ENCODE measurements at places on chromosomes 4 and X.

DNA sequence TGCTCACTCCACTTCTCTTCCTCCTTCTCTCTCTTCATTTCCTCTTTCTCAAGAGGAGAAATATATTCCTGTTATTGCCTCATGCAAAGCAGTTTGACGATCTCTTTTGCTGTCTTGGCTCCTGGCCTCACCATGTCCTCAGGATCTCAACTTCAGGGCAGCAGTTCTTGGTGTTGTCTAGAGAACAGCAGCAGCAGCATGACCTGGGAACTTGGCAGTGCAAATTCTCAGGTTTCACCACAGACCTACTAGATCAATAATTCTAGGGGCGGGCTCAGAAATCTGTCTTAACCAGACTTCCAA is 193.4 kb upstream of the EDNRA start:
- peak; percentile 66 for DNase-seq

- no peak for DNase-seq
Observed at GRCh38 chrX:41666251-41666650, 22.5 kb upstream of the GPR34 start.

GRCh38 chrX:131987252-131987651 is 35.9 kb upstream of the STK26 start:
- no peak for DNase-seq

DNA sequence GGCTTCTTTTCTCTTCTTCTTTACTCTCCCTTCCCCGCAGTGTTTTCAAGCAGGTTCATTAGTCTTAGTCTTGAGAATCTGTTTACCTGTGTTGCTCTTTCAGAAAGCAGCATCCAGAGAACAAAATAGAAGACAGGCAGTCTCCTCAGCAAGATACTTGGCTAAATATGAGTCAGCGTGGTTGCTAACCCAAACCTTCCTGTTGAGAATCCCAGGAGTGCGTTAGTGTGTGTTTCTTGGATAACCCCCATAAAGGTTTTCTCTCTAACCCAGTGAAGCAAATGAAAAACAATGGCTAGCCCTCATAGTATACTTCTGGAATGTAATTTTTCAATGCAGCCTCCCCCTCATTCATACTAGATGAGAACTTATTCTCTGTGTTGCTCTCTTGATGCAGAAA is 41.1 kb downstream of the BMPR1B start:
- peak; percentile 22 for DNase-seq

DNA sequence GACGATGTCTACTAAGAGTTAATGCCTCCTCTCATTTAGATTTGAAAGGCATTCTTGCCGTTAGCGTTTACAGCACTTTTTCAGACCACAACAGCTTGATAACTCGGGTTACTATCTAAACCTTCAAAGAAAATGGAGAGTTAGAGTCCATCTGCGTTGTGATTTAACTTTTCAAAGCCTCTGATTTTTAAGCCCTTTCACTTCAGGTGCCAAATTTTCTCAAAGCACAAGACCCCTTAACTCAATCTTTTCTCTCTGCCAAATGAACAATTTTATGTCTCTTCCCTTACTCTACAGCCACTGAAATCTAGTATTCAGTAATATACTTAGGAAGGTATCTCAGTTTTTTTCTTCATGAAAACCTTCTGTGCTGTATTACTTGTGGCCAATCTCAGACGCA is 310.5 kb downstream of the TENM3 start:
- DNase-seq, result no peak

DNA sequence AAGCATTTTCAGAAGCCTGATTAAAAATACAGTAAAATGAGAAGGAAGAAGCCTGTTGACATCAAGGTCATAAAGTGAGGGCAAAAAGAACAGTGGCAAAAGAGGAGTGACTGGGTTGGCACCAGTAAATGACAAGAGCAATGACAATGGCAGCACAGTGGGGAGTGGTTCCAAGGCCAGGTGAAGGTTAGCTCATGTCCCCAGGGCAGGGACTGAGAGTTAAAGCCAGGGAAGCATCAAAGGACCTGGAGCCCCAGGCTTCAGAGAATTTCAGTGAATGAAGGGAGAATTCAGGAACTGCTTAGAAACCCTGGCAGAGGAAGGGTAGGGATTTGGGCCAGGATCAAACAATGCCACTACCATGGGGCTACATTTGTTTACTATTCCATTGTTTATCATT is 8.8 kb upstream of the PIGA start:
- no peak for DNase-seq

DNA sequence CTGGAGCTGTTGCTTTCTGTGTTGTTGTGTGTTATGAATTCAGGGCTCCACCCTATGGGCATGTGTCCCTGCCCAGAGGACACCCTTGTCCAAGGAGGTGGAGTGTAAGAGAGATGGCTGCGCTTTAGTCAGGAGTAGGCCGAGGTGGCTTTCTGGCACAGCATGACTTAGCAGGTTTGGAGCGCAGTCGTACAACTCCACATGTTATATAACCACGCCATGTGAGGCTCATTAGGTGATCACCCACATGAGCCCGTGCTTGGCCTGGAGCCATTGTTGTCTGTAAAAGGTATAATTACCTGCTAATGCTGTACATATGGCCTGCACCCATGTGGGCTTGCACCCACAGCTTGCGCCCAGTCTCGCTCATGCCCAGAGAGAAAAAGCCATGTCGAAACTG is 15.8 kb upstream of the ANAPC4 start:
- DNase-seq, result no peak

DNA sequence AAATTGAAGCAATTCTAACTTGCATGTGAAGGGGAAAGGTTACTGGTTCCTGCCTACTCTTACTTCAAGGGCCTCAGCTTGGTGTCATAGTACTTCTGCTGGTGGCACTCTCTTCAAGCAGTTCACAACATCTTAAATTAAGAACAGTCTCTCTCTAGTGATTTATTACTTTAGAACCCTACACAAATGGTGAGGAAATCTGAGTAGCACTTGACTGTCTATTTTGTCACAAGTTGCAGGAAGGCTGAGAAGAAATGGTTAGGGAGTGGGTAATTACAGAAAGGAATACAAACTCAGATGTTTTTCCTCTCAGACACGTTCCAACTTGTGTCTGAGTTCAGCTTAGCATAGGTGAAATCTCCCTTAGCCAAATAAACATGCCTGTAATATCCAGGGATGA is 242.3 kb upstream of the GRIA3 start:
- peak; percentile 57 for DNase-seq

GRCh38 chrX:40174001-40174853 is 76.5 kb upstream of the BCOR start:
- no peak for DNase-seq

DNA sequence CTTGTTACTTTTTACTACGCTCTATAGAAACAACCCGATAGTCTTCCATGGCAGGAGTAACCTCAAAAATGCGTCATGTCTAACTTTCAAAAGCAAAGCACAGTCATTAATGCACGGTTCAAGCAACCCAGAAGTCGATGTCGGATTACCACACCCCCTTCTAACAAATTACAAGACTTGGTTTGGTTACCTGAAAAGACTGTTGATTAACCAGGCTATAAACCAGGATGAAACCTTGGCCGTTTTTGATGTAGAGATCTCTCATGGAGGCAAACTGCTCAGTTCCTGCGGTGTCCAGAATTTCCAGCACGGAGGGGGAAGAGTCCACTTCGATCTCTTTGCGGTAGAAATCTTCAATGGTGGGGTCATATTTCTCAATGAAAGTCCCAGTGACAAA is 2.4 kb downstream of the RAP2C start:
- DNase-seq, result peak; percentile 62

DNA sequence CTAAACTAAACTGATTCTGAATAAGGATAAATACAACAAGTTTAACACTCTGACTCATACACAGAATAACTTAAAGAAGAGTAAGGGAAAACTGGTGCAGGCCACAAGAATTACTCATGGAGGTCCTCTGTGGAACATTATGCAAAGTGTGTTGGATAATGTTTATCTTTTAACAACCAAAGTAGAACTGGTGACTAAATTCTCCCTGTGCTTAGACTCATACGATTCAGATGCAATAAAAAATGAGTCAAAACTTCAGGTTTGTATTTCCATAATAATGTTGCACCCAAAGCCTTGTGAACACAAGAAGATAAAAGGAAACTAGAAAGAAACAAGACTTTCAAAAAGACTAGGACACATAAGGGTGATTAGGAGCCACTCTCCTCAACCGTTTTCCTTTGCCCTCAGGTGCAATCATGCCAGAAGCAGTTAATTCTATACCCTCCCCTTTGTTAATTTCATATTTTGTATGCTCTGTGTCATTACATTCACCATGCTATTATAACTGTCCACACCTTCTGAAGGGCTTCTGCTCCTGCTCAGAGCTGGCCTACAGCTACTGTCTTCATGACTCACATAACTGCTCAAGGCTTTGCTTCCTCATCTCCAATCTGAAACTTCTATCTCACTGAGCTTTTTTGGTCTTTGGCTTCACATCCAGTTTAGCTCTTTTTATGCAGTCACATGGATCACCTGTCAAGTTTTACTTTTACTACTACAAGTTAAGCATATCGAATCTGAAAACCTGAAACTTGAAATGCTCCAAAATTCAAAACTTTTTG is 60.2 kb downstream of the KCNIP4 start:
- DNase-seq, result peak; percentile 65

GRCh38 chrX:130575831-130576389 is 174.1 kb downstream of the RBMX2 start:
- peak; percentile 41 for DNase-seq

GRCh38 chrX:131331152-131331551 is 42.0 kb upstream of the IGSF1 start:
- no peak for DNase-seq

DNA sequence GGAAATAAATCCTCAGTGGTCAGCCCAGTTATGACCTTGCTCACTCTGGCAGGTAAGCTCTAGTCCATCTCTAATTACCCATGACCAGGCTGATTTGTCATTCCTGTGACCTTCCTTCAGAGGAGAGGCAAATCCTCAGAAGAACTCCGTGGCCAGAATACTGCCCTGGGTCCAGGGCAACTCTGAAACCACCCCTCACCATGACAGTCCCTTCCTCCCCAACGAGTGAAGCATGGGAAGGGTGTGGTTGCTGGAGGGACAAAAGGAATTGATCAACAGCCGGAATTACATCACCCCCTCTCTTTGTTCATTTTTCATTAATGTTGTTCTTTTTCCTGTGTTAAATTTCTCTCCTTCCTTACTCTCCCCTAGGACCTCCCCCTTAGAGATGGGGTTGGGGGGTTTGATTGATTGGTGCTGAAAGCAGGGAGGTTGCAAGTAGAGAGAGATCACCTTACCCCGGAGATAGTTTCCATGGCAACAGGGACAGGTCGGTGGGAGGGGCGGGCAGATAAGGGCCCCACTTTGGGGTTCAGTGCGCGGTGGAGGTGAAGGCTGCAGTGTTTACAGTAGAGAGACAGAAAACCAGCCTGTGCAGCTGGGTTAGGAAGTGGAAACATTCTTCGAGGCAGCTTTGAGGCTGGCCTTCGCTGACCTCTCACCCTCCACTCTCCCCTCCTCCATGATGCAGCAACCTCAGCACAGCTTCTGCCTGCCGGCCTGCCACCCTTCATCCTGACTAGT is 647.4 kb downstream of the BCOR start:
- DNase-seq, result no peak

- DNase-seq, result peak; percentile 29
Observed at GRCh38 chr4:20020056-20020455, 231.6 kb upstream of the SLIT2 start.

DNA sequence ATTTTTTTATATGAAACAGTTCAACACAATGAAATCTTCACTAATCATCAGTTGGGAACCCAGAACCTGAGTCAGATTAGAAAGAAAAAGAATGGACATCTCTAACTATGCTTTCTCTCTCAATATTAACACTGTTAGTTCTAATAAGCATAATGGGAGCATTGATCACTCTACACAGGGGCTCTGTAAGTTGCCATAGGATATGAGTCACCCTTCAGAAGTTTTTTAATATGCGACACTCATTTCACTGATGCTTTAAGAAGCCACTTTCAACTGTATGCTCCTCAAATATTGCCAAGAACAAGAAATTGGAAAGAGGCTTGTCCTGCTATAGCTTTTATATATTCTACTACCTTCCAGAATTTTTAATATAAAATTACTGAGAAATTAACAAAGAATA is 187.0 kb downstream of the AASDH start:
- no peak for DNase-seq

GRCh38 chrX:70446380-70447350 is 2.0 kb downstream of the DLG3 start:
- DNase-seq, result no peak

DNA sequence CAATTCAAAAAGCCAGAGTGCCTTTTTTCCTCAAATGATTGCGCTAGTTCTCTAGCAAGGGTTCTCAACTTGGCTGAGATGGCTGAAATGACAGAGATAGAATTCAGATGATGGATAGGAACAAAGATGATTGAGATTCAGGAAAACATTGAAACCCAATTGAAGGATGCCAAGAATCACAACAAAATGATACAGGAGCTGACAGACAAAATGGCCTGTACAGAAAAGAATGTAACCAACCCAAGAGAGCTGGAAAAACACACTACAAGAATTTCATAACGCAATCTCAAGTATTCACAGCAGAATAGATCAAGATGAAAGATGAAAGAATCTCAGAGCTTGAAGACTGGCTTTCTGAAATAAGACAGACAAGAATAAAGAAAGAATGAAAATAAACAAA is 51.7 kb upstream of the MMAA start:
- DNase-seq, result no peak

- no peak for DNase-seq
Observed at GRCh38 chrX:100687546-100687945, 43.5 kb downstream of the SRPX2 start.

- DNase-seq, result peak; percentile 46
Observed at GRCh38 chrX:39196192-39197102, 395.2 kb downstream of the MID1IP1 start.

DNA sequence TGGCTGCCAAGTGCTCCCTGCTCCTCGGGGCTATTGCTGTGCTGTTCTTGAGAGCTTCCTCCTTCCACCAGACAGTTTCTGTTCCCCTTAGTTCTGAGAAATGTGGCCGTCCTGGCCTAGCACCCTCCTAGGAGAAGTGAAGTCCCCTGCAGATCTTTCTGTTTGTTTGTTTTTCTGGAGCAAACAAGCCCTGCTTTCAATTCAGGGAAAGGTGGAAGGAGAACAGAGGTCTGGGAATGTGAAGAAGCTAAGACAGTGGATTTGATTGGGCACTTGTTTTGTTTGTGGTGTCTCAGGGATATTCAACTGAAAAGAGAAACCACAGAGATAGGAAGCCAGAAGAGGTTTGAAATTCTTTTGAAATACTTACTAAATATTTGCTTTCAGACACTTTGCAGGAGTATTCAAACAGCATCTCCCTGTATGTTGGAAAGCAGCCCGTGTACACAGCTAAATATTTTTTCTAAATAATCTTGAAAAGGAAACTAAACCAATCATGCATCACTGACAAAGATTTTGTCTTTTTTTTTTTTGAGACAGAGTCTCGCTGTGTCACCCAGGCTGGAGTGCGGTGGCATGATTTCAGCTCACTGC is 36.5 kb upstream of the PPM1K start:
- no peak for DNase-seq

DNA sequence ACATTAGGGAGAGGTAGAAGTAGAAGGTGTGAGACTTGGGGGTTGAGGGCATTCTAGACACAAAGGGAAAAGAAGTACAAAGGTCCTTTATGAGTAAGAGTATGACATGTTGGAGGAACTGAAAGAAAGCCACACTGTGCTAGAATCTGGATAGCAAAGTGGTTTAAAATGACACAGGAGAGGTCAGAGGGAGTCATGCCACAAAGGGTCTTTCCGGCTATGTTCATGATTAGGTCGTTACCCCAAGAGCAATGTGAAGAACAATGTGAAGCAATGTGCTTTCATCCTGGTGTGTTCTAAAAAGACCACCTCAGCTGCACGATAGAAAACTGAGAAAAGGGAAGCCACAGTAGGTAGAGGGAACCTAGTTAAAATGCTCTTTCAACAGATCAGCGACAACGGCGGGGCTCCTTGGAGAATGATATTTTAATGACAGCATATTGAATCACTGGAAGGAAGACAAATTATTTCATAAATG is 29.2 kb downstream of the SMIM14 start:
- DNase-seq, result peak; percentile 7

All from epithelial cell of esophagus (primary cell).